ENCODE measurements at places on chromosomes 16 and 17.

DNA sequence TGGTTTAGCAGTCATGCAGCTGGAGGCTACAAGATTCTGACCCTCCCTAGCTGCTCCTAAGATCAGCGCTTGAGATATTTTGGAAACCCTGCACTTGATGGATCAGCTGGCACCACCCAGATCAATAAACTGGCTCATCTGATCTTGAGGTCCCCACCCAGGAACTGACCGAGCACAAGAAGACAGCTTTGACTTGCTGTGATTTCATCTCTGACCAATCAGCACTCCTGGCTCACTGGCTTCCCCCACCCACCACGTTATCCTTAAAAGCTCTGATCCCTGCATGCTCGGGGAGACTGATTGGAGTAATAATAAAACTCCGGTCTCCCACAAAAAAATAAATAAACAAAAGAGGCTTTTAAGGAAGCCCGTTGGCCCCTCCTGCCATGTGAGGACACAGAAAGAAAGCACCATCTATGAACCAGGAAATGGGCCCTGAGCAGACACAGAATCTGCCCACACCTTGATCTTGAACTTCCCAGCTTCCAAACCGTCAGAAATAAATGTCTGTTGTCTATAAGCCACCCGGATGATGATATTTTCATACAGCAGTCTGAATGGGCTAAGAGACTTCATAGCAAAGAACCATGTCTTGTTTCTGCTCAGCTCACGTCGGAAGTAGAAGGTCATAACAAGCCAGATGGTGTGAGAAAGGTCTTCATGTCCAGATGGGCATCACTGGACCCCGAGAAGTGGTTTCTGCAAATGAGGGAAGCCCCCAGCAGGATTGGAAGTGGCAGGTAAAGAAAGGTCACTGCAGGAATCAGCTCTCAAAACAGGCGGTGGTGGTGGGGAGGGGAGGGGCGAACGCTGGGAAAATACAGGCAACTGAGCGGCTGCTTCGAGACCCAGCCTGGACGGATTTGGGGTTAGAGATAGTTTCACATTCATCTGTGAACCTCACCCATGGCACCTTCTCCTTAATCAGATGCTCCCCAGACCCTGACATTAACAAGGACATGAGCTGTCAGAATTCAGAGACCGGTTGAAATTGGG is 19.8 kb upstream of the RPH3AL start:
- DNase-seq = no peak

- no peak for DNase-seq
These were observed 93.0 kb downstream of the SEC14L1 start for GRCh38 chr17:77233635-77234334.

DNA sequence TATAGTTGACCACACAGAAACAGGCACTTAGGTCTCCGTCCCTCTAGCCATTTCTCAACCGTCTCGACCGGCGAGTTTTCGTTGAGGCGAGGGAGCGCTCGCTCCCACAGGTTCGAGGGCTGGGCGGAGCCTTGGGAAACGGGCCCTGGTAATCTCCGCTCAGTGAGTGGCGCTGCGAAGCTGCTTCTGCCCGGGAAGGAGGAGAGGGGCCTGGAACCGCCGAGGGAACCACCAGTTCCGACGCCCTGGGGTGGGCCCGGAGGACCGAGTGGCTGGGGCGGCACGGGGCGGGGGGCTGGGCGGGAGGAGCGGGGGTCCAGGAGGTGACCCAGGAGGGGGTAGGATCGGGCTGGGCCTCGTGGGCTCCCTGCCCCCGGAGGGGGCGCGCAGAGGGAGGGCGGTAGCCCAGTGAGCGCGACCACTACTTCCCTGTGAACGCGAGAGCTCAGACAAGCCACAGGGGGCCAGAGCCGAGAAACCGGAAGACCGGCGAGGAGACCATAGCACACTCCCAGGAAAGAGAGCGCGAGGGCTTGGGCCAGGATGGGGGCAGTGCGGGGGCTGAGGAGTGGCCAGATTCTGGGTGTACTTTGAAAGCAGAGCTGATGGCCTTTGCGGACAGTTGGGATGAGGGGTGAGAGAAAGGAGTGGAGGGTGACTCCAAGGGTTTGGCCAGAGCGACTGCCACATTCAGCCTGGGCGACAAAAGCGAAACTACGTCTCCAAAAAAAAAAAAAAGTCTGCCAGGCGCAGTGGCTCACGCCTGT is 29.9 kb upstream of the ARL4D start:
- DNase-seq = peak; percentile 75

GRCh38 chr17:78704594-78704993 is 77.5 kb downstream of the CYTH1 start:
- DNase-seq = no peak

DNA sequence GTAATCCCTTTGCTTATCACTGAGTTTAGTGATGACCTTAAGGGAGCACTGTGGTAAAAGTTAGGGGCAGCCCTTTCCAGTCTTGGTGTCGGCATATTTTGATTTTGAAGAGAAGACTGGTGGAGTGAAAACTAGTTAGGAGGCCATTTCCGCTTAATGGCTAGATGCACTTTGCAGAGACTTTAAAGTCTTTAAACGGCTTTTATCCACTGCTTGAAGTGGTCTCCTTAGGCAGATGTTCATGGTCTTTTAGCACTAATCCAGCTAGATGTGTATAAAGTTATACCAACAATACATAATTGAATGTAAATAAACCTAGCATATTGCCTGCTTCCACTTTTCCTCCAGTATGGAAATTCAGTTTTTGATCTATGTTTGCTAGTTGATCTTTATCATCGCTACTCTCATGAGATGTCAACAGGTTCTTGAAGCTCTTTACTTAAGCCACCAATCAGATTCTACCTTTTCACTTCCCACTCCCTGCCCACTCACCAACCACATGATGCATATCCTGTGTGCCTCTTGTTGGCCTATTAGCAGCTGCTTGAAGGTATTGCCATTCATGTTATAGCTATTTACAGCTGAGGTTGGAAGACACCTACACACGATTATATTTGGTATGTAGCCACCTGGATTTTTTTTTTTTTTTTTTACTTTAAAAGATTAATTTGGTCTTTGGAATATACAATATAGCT is 132.0 kb downstream of the NLK start:
- no peak for DNase-seq

DNA sequence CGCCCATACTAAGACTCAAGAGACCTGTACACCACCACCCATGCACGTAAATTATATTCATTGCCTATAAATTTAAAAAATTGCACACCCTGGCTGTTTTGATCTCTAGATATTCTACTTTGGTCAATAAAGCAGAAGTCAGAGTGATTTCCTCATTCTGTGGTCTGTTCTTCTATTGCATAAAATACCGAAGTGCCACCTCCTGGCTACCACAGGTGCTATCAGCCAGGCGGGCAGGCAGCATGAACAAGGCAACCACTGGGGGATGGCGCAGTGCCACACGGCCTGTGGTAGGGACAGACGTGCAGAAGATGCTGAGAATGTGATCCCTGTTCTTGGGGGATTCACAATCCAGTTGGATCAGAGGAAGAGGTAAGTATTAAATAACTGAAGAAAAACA is 122.3 kb downstream of the CDK5R1 start:
- peak; percentile 50 for DNase-seq

DNA sequence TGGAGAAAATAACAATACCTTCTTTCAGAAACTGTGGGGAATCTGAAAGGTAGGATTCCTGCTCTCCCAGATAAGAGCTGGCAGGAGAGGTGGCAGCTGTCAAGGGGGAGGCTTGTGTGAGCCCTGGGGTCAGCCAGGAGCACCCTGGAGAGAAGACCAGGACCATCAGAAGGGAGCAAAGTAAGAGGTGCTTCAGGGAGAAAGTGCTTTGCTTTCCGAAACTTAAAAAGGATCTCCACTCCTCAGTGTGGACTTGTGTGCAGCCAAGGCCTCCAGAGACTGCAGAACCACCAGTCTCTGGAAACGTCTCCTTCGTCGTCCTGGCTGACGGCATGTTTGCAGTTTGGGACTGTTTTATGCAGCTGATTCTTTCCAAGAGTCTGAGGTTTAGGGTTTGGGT is 13.7 kb upstream of the SOX9 start:
- DNase-seq = no peak

GRCh38 chr16:84043486-84044117 is 1.0 kb upstream of the SLC38A8 start:
- peak; percentile 58 for DNase-seq

- no peak for DNase-seq
These were observed 53.0 kb downstream of the XYLT1 start for GRCh38 chr16:17417740-17418139.

DNA sequence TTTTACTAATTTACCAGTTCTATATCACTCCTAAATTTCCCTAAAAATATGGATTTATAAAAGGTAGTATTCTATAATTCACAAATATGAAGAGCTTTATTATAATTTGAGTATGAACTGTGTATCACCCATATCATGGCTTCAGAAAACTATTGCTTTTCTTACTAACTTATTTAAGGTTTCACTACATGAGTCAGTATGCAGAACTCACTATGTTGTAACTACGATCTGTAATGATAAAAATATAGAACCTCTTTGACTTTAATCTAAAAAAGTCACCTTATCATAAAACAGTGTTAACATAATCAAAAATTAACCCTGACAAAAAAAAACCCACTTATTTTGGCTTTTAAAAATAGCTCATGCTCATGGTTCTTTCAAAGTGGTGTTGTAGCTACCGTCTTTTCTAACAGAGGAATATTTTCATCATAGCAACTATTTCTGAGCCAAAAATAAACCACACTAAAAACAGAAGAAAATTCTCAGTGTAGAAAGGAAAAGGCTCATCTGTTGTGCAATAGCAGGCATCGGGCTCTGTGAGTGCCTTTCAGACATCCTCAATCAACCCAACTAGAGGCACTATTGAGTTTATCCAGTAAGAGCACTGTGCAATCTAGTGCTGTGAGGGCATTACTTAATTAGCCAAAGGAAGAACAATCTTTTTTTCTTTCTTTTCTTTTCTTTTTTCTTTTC is 42.1 kb downstream of the ITGAM start:
- no peak for DNase-seq

- peak; percentile 58 for DNase-seq
These were observed 22.4 kb upstream of the EIF1 start for GRCh38 chr17:41666237-41666641.

DNA sequence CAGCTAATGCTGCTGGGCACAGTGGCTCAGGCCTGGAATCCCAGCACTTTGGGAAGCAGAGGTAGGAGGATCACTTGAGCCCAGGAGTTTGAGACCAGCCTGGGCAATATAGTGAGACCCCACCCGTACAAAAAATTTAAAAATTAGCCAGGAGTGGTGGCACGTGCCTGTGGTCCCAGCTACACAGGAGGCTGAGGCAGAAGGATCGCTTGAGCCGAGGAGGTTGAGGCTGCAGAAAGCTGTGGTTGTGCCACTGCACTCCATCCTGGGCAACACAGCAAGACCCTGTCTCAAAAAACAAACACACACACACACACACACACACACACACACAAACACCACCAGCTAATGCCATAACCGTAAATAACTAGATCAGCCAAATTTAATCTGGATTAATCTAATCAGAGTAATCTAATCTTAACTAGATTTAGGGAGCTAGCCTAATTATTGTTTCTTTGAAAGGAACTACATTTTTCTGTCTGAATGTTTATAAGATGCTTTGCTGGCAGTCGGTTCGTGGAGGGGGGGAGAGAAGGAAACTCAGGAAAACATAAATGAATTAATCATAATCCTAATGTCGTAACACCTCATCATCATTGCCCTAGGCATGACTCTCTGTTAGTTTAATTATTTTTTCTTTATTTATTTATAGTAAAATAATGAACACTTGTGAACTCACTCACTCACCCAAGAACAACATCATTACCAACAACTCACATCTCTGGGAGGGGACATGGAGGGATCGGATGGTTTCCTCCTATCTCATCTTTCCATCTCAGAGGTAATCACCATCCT is 12.5 kb upstream of the RBBP6 start:
- no peak for DNase-seq
